Activated T-helper 1 cell treated with Interleukin-2 at 50 U/mL for 16 hours (primary cell): ENCODE measurements at places on chromosomes 12 and 14.

GRCh38 chr14:102363182-102363943 lies 622 bp downstream of the TECPR2 start:
- no peak for DNase-seq

GRCh38 chr14:92718664-92719063 lies 29.8 kb downstream of the LGMN start:
- DNase-seq, result no peak

GRCh38 chr12:31245822-31246469 lies 80.0 kb downstream of the SINHCAF start:
- no peak for DNase-seq

DNA sequence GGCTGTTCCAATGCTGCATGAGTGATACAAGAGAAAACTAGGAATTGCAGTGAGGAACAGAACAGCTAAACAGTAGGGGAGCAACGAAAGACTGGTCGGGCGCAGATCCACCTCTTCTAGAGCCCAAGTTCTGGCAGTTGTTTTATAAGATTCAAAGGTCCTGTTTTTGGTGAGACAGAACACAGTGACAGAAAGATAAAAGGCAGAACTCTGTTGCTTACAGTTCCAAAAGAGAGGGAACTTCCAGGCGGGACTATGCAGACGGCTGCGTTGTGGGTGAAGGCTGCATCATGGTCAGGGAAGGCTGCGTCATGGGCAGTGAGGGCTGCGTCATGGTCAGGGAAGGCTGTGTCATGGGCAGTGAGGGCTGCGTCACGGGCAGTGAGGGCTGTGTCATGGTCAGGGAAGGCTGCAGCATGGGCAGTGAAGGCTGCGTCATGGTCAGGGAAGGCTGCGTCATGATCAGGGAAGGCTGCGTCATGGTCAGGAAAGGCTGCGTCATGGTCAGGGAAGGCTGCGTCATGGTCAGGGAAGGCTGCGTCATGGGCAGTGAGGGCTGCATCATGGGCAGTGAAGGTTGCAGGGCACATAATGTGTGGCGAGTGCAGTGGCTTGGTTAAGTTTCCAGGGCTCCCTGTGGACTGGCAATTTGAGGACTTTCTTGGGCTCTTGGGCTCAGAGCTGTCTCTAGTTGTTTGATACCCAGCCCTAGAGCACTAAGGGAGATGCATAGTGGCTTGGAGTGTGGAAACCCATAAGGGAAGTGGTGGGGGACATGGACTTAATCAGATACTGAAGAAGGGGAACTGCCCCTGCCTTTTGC lies 619.9 kb downstream of the AACS start:
- no peak for DNase-seq

DNA sequence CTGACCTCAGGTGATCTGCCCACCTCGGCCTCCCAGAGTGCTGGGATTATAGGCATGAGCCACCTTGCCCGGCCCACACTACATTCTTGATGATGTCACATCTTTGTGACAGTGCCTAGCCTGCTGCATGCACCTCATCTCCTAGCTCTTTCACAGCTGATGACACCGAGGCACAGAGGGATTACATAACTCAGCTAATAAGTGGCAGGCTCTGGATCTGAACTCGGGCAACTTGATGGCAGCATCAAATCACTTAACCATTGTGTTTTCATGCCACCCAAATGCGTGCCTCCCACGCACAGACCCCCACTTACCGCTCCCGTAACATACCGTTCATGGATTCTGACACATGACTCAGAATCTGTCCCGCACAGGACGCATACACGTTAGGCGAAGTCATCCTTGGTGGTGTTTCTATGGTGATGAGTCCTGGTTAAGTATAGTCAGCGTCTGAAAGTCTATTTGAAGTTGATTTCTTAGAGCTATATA lies 7.4 kb downstream of the TMEM120B start:
- no peak for DNase-seq

- DNase-seq, result peak; percentile 53
These were observed 105.0 kb upstream of the PRB2 start for GRCh38 chr12:11500188-11500860.

DNA sequence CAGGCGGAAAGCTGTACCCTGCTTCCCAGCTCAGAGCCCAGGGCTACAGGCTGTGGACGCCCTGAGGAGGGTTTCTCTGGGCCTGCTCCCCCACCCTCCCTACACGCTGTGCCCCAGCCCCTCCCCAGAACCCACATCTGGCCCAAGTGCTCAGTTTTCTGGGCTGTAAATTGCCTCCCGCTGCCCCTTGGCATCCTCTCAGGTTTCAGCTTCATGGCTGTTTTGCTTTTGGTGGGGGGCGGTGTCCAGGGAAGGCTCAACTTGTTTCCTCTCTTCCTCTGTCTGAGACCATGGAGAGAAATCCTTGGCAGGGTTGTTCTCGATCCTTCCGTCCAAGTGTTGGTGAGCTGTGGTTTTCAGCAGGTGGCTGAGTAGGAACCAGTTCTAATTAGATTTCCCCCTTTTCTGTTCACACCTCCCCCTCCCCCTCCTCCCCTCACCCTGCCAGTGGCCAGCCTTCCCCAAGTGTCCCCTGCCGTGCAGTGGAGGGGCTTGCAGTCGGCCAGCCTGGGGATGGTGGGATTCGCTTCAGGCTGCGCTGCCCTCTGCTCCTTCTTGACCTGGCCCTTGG lies 61.8 kb downstream of the TSPAN9 start:
- DNase-seq, result no peak

DNA sequence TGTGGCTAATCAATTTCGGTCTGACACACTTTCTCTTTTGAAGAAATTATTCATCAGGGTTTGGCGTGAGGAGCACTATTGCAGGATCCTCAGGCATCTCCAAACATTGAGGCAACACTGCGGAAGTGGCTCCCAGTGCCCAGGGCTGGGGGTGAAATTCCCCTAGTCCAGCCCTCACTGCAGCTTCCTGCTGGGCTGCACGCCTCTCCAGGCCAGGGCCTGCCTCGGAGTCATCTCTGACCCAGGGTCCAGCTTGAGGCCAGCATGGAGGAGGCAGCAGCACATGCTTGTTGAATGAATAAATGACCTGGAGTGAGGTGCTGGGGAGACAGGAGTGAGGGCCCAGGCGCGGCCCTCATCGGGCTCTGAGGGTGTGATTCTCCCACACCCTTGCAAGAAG lies 36.0 kb upstream of the TDRD9 start:
- DNase-seq, result no peak

GRCh38 chr12:11798856-11799501 lies 149.5 kb downstream of the ETV6 start:
- DNase-seq, result no peak
